CD4-positive, alpha-beta T cell treated with Interleukin-4 for 4 hours (primary cell): ENCODE measurements at places on chromosomes 5 and 9.
A peak's percentile ranks its signal among the peaks of the same experiment; 100 is the strongest.

- DNase-seq = no peak
Observed at GRCh38 chr5:119304439-119305211, 51.2 kb upstream of the TNFAIP8 start.

- no peak for DNase-seq
Observed at GRCh38 chr5:73815631-73816030, 189.6 kb downstream of the ARHGEF28 start.

- DNase-seq = no peak
Observed at GRCh38 chr9:19554529-19554928, 145.7 kb downstream of the ACER2 start.

DNA sequence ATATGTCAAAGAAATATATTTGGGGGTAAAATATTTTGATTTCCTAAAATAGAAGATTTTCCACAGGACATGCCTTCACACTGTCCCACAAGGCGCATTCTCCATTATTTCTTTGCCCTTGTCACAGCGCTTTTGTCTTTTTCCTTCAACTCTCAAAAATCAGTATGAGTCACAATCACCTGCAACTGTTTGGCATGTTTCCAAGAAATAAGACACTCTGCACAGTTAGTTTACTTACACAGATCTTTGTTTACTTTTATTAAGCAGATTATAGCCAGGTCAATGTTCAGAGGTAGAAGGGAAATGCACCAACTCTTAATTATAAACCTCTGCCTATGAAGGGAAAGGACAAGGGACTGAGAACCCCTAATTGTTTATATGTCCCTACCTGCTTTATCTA lies 9.5 kb downstream of the CEMIP2 start:
- peak; percentile 56 for DNase-seq

DNA sequence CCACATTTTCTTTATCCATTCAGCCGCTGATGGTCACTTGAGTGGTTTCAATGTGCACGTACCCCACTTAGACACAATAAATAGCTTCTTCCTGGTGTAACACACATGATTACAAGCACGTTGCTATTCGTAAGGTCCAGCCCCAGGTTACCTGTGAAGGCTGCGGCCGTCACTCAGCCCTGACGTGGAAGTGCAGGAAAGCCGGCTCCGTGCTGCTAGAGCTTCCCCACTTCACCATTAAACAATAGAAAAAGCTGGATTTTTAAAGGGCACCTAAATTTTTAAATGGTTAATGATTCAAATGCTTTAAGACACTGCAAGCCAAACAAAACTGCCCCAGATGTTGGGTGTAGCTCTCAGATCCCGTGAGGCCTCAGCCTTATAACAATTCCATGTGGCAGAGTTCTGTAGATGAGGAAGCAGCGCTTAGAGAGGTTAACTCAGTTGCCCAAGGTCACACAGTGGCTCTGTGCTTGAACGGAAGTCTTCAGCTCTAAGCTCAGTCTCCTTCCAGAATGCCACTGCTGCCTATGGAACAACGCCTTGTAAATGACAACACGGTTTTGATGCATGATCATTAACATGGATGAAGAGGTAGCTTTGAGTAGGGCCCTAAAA lies 125.7 kb downstream of the COL23A1 start:
- DNase-seq = no peak

- DNase-seq = no peak
Observed at GRCh38 chr9:137146527-137146918, 7.6 kb downstream of the GRIN1 start.

DNA sequence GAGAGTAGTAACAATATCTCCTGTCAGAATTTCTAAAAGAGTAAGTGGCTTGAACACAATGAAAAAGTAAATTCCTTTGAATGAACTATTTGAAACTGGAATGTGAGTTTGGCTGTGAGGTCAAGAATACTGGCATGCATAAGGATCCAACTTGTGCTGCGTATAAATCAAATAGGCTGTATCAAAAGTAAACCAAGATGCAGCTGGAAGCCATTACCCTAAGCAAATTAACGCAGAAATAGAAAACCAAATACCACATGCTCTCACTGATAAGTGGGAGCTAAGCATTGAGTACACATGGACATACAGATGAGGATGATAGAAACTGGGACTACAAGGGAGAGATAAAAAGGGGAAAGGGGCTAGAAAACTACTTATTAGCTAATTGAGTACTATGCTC lies 24.0 kb upstream of the SRFBP1 start:
- no peak for DNase-seq

GRCh38 chr9:30459156-30459555 lies 1925.3 kb upstream of the ACO1 start:
- no peak for DNase-seq

DNA sequence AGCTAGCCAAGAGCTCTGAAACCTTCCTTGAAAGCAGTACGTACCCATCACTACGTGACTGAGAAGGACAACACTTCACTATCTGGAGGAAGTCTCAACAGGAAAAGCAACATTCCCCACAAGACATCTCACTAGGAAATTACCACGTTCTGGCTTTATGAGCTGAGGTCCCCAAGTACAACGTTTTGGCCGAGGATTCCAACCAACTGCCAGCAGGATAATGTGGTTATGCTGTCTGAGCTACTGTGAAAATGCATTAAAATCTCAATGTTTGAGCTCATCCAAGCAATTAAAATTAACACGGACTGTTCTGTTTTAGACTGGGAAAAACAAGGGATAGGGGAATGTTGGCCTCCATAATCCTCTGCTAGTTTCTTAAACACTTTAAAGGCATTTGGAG lies 16.4 kb downstream of the MED27 start:
- no peak for DNase-seq

GRCh38 chr9:18390393-18390792 lies 83.6 kb upstream of the ADAMTSL1 start:
- no peak for DNase-seq

DNA sequence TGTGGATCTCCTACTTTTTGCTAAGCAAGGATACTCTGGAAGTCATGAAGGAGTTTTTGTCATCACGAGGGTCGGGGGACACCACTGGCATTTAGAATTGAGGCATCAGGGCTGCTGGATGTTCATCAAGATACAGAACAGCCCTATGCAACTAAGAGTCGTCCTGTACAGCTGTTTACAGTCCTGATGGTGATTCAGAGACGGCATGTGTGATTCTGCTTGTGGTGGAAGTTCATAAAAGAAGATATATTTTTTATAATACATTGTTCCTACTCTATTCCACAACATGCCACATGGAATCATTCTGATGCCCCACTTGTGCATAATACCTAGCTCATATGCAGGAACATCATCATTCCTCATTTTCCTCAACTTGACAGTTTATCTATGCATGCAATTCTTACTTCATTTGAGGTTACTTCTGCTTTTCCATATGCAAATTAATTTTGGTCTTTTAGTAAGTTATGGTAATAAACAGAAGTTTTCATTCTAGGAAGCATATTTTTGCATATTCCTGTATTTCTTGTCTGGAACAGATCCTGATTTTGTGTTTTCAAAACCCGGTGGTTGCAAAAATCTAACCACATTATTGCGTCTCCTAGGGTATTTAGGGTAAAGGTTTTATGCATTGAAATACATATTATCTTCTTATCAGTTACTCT lies 155.2 kb downstream of the ARHGEF28 start:
- DNase-seq = no peak

DNA sequence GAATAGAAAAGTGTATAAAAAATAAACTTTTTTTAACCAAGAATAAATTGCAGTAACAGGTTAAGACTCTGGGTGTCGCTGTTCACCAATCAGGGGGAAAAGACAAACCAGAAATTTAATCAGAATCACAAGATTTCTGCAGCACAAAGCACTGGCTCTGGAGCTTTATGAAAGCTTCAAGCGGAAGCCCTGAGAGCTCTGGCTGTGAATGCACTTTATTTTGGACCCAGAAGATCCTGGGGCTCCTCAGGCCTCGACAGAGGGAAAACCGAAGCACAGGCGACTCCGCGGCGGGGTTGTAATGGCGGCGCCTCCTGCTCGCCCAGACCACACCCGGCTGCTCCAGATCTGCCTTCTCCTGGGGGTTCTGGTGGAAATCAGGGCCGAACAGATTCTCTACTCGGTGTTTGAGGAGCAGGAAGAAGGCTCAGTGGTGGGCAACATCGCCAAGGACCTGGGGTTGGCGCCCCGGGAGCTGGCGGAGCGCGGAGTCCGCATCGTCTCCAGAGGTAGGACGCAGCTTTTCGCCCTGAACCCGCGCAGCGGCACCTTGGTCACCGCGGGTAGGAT lies at the start of gene PCDHGA4:
PCDHGA4 (plus strand) TSS at position 122 of the 570 bp plus-strand sequence; CDS start at position 209, 87 bp downstream.
- no peak for DNase-seq

GRCh38 chr9:73155968-73156864 lies 4.6 kb downstream of the ANXA1 start:
- DNase-seq = no peak

- peak; percentile 33 for DNase-seq
Observed at GRCh38 chr5:1502046-1502736, 21.6 kb downstream of the LPCAT1 start.

DNA sequence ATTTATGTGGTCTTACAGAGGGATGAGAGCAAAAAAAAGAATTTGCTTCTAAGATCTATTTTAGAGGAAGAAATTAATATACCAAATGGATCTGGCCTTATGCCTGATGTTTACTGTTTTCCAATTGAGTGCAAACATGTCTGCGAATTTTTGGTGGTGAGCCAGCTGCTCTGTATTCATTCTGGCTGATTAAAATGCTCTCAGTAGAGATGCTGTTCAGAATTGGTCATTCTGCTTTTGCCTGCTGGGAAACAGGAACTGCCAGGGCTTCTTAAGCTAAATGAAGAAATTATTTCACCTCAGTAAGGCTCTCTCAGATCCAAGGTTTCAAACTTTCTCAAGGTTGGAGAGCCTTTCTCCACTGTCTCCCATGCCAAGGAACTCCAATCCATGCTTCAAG lies 132.0 kb upstream of the SV2C start:
- no peak for DNase-seq

- no peak for DNase-seq
Observed at GRCh38 chr5:36521838-36522745, 84.3 kb upstream of the SLC1A3 start.

- no peak for DNase-seq
Observed at GRCh38 chr9:14899042-14899814, 11.0 kb downstream of the FREM1 start.

DNA sequence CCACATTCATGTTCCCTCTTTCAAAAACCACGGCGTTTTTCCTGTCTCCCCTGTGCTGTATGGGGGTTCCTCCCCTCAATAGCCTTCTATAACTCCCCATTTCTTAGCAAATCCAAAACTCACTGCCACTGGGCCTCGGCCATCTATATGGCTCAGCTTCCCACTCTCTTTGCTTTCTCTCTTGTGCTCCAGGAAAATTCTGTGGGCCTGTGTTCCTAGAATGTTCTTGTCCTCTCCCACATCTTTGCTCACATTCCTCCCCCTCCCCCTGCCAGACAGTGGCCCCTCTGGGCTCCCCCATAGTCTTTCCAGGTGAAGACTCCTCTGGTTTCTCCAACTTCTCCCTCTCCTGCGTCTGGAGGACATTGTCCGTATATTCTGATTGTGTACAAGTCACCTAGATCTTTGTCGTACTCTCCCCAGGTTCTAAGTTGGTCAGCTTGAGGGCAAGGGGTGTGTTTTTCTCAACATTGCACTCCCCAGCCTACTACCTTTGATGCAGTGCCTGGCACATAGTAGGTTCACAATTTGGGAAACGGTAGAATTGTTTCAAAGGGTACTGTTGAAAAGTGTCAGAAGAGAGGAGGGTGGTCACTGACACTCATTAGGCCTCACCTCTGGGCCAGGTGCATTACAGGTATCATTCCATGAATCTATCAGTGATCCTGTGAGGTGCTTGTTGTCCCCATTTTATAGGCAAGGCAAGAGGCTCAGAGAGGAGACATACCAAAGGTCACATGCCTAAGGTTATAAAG lies 3.7 kb upstream of the DUSP1 start:
- no peak for DNase-seq

GRCh38 chr5:180156141-180156540 lies 52.9 kb downstream of the RASGEF1C start:
- no peak for DNase-seq

DNA sequence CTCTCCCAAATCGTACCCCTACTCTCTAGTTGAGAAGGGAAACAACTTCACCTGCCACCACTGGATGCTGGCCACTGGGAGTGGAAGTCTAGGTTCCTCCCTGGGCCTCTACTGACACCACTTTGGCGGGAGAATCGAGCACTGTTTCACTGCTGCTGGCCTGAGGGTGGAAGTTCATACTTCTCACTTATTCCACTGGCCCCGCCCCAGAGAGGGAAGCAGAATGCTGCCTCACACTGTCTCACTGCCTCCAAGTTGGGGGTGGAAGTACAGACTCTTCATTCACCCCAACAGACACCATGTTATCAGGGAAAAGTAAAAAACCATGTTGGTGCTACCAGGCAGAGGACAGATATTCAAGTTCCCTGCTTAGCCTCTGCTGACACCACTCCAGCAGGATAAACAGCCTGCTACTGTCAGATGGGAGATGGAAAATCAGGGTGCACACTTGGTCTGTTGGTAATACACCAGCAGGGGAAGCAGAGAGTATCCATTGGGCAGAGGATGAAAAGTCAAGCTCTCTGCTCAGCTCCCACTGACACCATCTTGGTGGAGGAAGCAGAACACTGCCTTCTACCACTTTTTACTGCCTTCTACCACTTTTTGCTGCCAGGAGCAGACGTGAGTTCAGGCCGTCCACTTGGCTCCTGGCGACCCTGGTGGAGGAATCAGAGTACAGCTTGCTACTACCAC lies 159.4 kb downstream of the SIL1 start:
- DNase-seq = no peak

DNA sequence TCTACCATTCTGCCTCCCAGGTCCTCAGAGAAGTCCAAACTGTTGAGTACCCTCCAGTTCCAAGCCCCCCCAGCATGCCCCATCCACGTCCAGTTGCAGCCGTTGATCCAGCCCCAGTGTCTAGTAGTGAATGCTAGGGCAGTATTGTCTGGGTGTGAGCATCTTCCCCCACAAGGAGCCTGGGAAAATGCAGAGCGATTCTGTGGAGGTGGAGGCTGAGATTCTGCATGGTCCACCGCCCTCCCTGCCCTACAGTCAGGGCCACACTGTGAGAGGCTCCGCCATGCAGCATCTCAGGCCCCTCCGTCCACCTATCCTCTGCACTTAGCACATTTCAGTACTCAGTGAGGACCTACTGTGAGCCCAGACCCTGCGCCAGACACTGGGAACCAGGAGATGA lies 135.9 kb downstream of the GABBR2 start:
- DNase-seq = no peak

DNA sequence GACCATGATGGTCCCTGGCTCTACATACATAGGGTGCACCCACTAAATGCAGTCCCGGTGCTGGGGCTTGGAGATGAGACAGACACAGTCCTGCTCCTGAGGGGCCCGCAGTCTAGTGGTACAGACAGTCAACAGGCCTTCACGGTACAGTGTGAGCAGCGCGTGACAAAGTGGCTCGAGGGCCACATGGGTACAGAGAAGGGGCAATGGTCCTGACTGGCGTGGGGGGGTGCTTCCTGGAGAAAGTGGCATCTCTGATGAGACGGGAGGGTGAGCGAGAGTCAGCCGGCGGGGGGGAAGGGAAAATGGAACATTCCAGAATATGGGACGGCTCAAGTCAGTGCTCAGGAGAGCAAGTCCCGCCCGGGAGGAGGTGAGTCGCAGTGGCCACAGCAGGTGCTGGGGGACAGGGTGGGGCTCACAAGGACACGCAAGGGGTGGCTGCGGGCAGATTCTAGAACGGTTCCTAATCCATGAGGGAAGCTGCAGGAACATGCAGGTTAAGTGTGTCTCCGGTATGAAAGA lies 38.0 kb downstream of the WHRN start:
- no peak for DNase-seq

GRCh38 chr9:38182321-38182720 lies 113.3 kb upstream of the SHB start:
- no peak for DNase-seq
